A549 treated with dexamethasone at 1 μM for 4 hours (cell line): ENCODE measurements at places on chromosomes 2 and 18. TPM values are rescaled to one million over a fixed set of nuclear protein-coding genes. Genes with fewer than 3 reads are reported as not detected.

ECEL1 gene
- total RNA-seq = 0.15 to 0.28 TPM (median 0.21 TPM) in 5 replicates

SLC16A14 gene
- 0.66 to 1.3 TPM (median 0.86 TPM) in 5 replicates for total RNA-seq

ZNF804A gene
- not detected in 5 replicates for total RNA-seq

PROKR1 gene
- total RNA-seq = 0.01 to 0.05 TPM (median 0.04 TPM) in 3 of 5 replicates, not detected in the others

PLGLB1 gene
- 0.59 to 0.86 TPM (median 0.66 TPM) in 5 replicates for total RNA-seq

EPC2 gene
- 10.5 to 12.9 TPM (median 11.1 TPM) in 5 replicates for total RNA-seq

SIX3 gene
- 2.0 to 3.7 TPM (median 3.3 TPM) in 5 replicates for total RNA-seq

TMEM17 gene
- total RNA-seq = 3.5 to 4.8 TPM (median 3.8 TPM) in 5 replicates

CERS6 gene
- 15.6 to 21.7 TPM (median 20.1 TPM) in 5 replicates for total RNA-seq

DSEL gene
- total RNA-seq = 0.46 to 0.59 TPM (median 0.54 TPM) in 5 replicates

MOGAT1 gene
- total RNA-seq = not detected in 5 replicates

ARHGAP28 gene
- 0.05 to 0.28 TPM (median 0.06 TPM) in 4 of 5 replicates, not detected in the other for total RNA-seq

DSG3 gene
- 0.01 to 0.02 TPM (median 0.02 TPM) in 4 of 5 replicates, not detected in the other for total RNA-seq

CCDC178 gene
- total RNA-seq = not detected in 5 replicates
